Forelimb muscle (tissue), 1 donor: ENCODE measurements at places on chromosomes 2 and 18. TPM values are rescaled to one million over a fixed set of nuclear protein-coding genes. Genes with fewer than 3 reads are reported as not detected.

DNA sequence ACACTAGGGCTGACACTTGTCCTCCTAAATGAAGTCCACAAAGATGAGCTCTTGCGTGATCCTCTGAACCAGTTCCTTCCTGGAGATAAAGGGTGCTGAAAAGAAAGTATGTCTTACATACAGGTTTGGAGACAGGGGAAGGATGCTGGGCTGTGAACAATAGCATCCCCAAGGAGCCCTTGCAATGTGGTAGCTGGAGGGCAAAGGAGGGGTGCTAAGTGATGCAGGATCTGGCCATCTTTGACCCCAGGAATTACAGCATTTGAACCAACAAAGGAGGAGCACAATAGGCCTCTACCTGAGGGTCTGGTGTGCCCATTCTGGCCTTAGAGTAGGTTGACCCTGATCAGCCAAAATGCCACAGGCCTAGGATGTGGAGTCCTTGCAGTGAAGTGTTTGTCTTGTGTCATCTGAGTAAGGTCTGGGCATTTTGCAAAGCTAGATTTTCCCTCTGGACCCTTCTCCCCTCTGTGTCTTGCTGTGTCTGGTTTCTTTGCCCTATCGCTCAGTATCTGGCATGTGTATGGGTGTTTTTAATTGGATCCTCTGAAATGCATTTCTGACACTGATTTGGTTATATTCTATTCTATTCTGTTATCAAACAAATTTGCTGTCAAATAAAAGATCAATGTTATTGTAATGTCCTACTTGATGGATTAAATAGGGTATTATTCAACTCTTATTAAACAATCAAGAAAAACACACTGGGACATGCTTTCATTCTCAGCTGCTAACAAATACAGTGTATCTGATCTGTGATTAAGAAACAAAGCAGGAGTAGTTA, 364.8 kb upstream of the MEIS1 start:
- DNase-seq = no peak

GRCh38 chr2:192025637-192026036, 169.1 kb downstream of the TMEFF2 start:
- no peak for DNase-seq

- no peak for DNase-seq
Observed at GRCh38 chr2:62180975-62181374, 14.9 kb upstream of the B3GNT2 start.

- no peak for DNase-seq
Observed at GRCh38 chr2:241868661-241869081, 858 bp upstream of the RTP5 start.

DNA sequence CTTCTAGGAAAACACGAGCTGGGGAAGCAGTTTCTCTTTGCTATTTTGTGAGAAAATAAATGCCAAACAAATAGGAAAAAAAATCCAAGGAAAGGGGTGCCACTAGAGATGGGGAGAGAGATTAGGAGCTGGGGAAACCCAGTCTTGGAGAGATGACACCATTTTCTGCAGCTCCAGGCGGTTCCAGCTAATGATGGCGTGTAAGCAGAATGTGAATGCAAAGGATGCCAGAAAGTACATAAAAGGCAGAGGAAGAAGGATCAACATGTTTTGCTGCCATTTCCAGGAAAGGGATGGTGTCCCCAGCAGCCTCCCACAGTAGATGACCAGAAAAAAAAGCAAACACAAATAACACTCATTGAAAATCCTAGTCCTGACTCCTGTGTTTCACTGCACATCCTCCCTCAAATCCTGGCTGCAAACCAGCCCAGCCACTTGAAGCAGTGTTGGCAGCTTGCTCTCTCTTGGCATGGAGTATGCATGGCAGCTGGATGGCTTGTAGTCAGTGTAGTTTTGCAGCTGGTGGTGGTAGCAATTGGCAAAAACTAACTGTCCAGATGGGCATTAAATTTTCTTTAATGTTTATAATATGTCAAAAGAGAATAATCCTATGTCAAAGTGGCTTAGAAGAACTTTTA, 93.6 kb downstream of the FTCDNL1 start:
- no peak for DNase-seq

- DNase-seq = no peak
Observed at GRCh38 chr2:206867006-206867405, 72.3 kb upstream of the CPO start.

- no peak for DNase-seq
Observed at GRCh38 chr2:148928395-148928794, 53.4 kb downstream of the KIF5C start.

GRCh38 chr2:240996834-240997140, 1.6 kb upstream of the SNED1 start:
- no peak for DNase-seq

DNA sequence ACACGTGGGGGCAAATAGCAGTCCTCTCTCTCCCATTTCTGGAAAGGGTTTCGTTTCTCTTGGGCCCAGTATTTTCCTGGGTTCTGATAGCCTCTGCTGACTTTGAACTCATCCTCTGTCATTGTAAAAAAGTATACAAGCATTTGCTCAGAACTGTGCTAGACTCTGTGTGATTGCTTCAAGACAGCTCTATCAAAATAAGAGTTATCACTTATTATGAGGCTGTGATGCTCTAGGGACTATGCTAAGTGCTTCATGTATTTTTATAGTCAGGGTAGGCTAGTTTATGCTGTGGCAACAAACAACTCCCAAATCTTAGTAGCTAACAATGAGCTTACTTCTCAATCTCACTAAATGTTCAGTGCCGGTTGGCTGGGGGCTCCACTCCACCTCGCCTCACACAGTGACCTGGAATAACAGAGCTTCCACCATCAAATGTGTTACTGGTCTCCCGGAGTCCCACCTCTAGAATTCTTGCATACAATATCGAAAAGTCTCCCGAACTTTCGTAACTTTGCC, 110.8 kb upstream of the CDC42EP3 start:
- DNase-seq = no peak

DNA sequence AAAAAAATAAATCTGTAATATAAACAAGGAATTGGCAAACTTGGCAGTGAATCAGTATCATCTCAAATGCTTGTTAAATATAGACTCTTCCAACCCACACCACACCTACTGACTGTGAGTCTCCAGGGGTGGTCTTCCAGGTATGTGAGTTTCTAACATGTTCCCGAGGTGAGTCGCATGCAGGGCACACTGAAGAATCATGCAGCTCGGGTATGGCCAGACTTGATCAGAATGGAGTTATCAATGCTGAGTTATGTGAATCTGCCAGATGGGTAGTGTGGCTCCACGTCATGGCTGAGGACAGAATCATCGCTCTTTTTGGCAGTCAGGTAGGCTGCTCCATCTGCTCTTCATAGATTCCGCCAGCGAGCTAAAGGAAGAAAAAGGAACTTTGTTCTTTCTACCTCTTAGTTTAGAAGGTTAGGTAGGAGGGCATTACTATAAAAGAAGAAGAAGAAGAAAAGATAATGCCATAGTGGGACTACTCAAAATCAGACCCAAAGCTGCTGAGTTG, 1279.7 kb upstream of the ZEB2 start:
- no peak for DNase-seq

The GCFC2 gene
- 21.7 TPM for polyA plus RNA-seq

The DUSP19 gene
- 2.2 TPM for polyA plus RNA-seq
